ENCODE measurements at places on chromosomes 1 and 21. TPM values are rescaled to one million over a fixed set of nuclear protein-coding genes. Genes with fewer than 3 reads are reported as not detected.

PPP1R8 gene
- total RNA-seq = 28.4 TPM

PRMT2 gene
- total RNA-seq = 136 TPM

TMEM167B gene
- total RNA-seq = 35.0 TPM

CD84 gene
- 27.2 TPM for total RNA-seq

CNR2 gene
- total RNA-seq = under 0.01 TPM

HNRNPCL1 gene
- total RNA-seq = not detected

GCSAML gene
- 0.68 TPM for total RNA-seq

UBASH3A gene
- total RNA-seq = 0.38 TPM

VWA1 gene
- total RNA-seq = 14.3 TPM

RYR2 gene
- 0.44 TPM for total RNA-seq

SLC22A15 gene
- 24.5 TPM for total RNA-seq

SPRR3 gene
- total RNA-seq = not detected

HMCN1 gene
- 14.3 TPM for total RNA-seq

BGLAP gene
- total RNA-seq = 0.68 TPM

BSND gene
- not detected for total RNA-seq

ERG gene
- 18.4 TPM for total RNA-seq

ODF2L gene
- 98.1 TPM for total RNA-seq

PLPPR5 gene
- total RNA-seq = not detected

DMRTA2 gene
- total RNA-seq = not detected

CAMK2N1 gene
- total RNA-seq = 3.2 TPM

HCRTR1 gene
- not detected for total RNA-seq

THEM5 gene
- not detected for total RNA-seq

CD160 gene
- not detected for total RNA-seq

CASQ2 gene
- 4.4 TPM for total RNA-seq

CFHR5 gene
- total RNA-seq = not detected

USP1 gene
- total RNA-seq = 31.5 TPM

CHML gene
- 6.4 TPM for total RNA-seq

PLA2G2D gene
- total RNA-seq = not detected

SPATA21 gene
- total RNA-seq = not detected

IL22RA1 gene
- total RNA-seq = not detected

DISP3 gene
- not detected for total RNA-seq

SNX7 gene
- total RNA-seq = 64.5 TPM

RRP1 gene
- total RNA-seq = 8.2 TPM

IFI44L gene
- total RNA-seq = 15.6 TPM

F5 gene
- total RNA-seq = 12.2 TPM

SPRR2E gene
- total RNA-seq = not detected

NMNAT2 gene
- 1.0 TPM for total RNA-seq

RNU1-2 gene
- total RNA-seq = under 0.01 TPM

ANGPTL7 gene
- total RNA-seq = 6.2 TPM

IFNLR1 gene
- 6.1 TPM for total RNA-seq

OR2AK2 gene
- total RNA-seq = 0.34 TPM

LDLRAD1 gene
- not detected for total RNA-seq

CD48 gene
- 10.4 TPM for total RNA-seq

All from subcutaneous adipose tissue (tissue), 4 donors.